Activated CD4-positive, alpha-beta T cell treated with anti-CD3 and anti-CD28 coated beads, Interleukin-2, amount 10 ng/mL, durations not matched to agents 7 days and 5 days (primary cell): ENCODE measurements at places on chromosomes 5 and 9. TPM values are rescaled to one million over a fixed set of nuclear protein-coding genes. Genes with fewer than 3 reads are reported as not detected.

DNA sequence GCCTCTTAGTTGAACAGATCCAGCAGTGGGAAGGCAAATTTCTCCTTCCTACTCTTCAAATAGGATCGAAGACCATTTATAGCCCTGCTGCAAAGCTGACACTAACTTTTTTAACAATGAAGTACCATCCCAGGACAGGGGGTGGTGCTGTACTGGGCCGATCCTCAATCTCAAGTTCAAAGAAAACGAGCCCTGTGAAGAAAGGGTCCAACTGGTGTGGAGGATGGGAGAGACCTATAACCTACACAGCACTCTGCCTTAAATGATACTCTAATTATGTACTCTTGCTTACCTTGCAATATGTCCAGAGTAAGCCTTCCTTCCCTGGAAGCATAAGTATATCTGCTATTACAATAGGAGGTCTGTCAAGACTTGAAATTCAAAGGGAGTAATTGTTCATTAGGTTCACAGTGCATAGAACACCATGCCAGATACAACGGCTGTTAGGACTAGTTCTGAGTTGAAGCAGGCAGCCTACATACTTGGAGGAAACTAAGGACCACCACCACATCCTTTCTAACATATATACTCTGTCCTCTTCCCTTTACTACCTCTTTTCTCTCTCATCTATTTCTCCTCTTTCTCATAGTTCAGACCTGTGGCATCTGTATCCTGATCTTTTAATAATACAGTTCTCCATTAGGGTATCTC is 6.2 kb downstream of the ETF1 start:
- H3K4me1 ChIP-seq, result peaks cover 60% of the 10 kb centered on the region
- DNase-seq, result peak; percentile 19
- peak overlapping the region; percentile 78 for H3K27ac ChIP-seq

DNA sequence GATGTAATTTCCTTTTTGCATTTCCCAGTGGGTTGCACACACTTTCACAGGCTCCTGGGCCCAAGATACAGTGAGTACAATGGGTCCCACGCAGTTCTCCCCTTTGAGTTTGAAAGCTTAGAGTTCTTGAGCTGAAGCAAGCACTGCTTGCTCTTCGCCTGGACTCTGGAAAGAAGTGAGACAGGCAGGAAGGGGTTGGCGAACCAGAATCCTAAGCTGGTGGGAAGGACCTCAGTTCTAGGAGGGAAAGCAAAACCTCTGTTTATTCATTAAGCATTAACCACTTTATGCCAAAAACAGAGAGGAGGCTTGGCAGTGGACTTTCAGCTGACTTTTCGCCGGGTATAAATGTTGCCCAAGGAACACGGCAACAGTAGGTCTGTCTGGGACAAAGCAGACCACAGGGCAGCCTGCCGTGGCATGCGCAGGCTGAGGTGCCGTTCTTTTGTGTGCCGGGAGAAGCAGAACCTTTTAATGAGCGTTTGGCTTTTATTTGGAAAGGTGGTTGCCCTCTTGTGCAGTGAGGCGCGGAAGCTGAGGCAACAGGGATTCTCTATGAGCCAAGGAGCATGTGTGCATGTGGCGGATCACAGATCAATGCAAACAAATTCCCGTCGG is 239.9 kb upstream of the PANK3 start:
- DNase-seq, result no peak
- H3K4me1 ChIP-seq, result peaks cover 11% of the 10 kb centered on the region
- no peak overlapping the region for H3K4me3 ChIP-seq
- H3K36me3 ChIP-seq, result no peaks in the 10 kb centered on the region
- H3K27me3 ChIP-seq, result no peaks in the 10 kb centered on the region

DNA sequence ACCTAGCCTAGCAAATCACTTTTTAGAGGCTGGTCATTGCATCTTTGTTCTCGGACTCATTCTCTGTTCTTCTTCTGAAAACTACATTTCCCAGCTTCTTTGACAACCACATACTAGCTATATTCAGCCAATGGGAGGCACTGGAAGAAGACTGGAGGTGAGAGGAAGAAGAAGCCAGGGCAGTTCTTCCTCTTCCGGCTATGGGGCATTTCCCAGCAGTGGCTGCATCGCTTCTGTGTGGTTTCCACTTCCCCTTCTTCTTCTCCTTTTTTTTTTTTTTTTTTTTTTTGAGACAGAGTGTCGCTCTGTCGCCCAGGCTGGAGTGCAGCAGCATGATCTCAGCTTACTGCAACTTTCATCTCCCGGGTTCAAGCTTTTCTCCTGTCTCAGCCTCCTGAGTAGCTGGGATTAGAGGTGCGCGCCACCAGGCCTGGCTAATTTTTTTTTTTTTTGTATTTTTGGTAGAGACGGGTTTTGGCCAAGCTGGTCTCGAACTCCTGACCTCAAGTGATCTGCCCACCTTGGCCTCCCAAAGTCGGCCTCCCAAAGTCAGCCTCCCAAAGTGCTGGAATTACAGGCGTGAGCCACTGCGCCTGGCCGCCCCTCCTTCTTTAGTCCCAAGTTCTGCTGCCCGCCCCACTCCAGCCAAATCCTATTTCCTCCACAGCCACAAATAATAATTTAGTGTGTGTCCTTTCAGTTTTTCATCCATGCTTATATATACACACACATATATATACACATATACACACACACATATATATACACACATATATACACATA is 6.9 kb upstream of the UBAP1 start:
- H3K4me3 ChIP-seq, result peak overlapping the region; percentile 54
- H3K27me3 ChIP-seq, result no peaks in the 10 kb centered on the region
- peaks cover 13% of the 10 kb centered on the region for H3K4me1 ChIP-seq
- peaks cover 1% of the 10 kb centered on the region for H3K36me3 ChIP-seq
- peak; percentile 71 for DNase-seq

Gene LCN1
- not detected for total RNA-seq

GRCh38 chr9:19154135-19154612 is 26.9 kb upstream of the PLIN2 start:
- H3K4me3 ChIP-seq, result no peak overlapping the region
- H3K36me3 ChIP-seq, result no peaks in the 10 kb centered on the region
- peaks cover 25% of the 10 kb centered on the region for H3K4me1 ChIP-seq

DNA sequence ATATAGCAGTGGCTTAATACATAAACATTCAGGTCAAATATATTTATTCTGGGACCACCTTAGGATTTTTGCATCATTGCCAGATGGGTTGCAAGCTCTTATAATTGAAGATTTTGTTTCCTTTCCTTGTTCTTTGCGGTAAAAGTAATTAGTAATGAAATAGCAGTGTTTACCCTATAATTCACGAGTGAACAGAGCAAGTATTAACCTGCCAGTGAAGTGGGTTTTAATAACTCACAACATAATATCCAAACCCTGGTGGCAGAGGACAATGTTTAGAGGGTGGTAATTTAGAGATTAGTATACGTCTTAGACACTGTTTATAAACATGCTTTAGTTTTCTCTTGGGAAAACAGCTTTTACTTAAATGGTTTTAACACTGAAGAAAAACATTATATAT is 11.8 kb downstream of the ARL14EPL start:
- DNase-seq, result no peak
- H3K27ac ChIP-seq, result no peak overlapping the region
- no peaks in the 10 kb centered on the region for H3K4me1 ChIP-seq
- H3K4me3 ChIP-seq, result no peak overlapping the region
- peaks cover 15% of the 10 kb centered on the region for H3K27me3 ChIP-seq
- no peaks in the 10 kb centered on the region for H3K36me3 ChIP-seq

DNA sequence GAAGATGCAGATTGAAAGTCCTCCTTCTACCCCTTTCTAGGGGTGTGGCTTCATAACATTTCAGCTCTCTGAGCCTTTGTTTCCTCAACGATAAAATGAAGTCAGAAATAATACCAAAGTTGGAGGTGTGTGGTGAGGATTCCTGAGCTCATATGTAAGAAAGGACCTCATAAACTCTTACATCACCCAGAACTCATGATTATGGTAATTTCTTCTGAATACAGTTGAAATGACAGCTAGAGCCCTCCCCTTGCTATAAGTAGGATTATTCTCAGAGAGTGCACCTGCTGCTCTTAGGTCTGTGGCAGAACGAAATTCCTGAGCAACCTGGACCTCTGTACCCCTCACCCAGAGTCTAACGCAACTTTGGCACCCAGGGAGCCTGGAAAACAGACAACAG is 291.4 kb upstream of the KLF4 start:
- H3K27me3 ChIP-seq, result no peaks in the 10 kb centered on the region
- H3K4me3 ChIP-seq, result no peak overlapping the region
- DNase-seq, result no peak
- H3K36me3 ChIP-seq, result no peaks in the 10 kb centered on the region
- H3K27ac ChIP-seq, result no peak overlapping the region
- H3K4me1 ChIP-seq, result no peaks in the 10 kb centered on the region

Gene IFNE
- not detected for total RNA-seq
